ENCODE measurements at places on chromosomes 6 and 20.

- no peak for DNase-seq
These were observed 420 bp downstream of the SOX4 start for GRCh38 chr6:21593927-21594415.

DNA sequence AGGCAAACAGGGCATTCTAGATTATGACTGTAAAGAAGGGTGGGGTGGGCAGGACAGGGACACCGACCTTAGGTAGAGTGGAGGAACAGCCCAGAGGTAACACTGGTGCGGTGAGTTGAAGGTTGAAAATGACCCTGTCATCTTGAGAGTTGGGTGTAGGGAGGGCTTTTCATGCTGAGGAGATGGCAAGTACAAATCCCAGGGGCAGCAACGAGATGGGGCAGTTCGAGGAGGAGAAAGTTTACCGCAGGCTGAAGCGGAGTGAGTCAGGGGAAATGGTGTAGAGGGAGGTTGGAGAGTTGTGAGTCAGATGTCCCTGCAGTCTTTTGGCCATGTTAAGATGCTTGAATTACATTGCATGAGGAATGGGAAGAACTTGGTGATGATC lies 101.1 kb downstream of the HIVEP1 start:
- no peak for DNase-seq

- DNase-seq: no peak
These were observed 603.8 kb downstream of the PRKN start for GRCh38 chr6:162123797-162124196.

DNA sequence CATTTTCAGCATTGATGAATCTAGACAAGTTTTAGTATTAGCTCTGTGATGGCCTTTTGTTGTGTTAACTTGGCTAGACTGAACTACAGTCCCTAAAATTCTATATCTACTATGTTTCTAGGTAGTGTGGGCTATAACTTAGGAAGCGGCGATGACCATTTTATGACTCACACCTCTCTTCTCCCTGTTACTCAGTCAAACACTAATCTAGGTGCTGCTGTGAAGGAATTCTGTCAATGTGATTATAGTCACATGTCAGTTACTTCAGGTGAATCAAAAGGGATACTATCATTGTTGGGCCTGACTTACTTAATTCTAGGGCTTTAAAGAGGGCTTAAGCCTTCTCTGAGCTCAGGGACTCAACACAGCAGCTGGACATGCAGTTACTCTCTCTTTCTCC lies 691.5 kb upstream of the MAP3K7 start:
- DNase-seq: no peak

Measured in CD4-positive, alpha-beta T cell treated with Interferon alpha-2 for 1 hour (primary cell).